CD4-positive, alpha-beta T cell treated with Interleukin-12 subunit alpha and Interleukin-12 subunit beta, for 1 hour (primary cell): ENCODE measurements at places on chromosomes 12 and 14.

- DNase-seq, result no peak
Measured at GRCh38 chr12:20142316-20142715, 226.0 kb upstream of the PDE3A start.

DNA sequence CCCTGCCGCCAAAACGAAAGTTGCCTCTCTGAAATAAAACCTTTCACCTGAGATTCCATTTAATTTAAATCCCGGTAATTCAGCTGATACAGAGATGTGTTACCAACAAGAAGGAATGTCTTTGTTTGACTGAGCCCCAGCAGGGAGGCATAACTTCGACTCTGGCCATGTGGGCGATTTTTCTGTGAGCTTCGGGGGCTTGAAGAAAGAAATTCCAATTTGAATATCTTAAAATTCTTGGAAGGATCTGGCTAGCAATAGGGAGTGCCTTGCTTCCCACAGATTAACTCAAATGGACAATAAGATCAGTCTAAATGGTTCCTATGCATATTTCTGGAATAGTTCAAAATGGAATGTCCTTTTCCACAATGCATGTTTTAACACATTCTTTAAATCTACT lies 252.5 kb upstream of the TMPO start:
- no peak for DNase-seq

DNA sequence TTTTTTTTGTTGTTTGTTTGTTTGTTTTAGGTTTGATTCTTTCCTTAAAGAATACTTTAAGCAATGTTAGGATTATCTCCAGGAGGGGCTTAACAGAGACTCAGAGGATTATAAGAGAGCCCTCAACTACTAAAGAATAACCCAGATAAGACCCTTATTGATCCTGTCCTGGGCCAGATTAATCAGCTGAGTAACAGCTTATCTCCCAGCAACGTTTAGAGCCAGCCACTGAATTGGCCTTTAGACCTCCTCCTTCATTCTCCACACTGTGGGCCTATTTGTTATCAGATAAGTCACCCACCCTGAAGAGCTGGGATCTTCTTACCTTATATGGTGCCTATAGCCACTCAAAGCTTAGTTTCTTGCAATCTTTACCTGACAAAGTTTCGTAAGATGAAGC lies 71.1 kb downstream of the FIGNL2 start:
- no peak for DNase-seq

GRCh38 chr12:52296572-52297215 lies 5.4 kb upstream of the KRT81 start:
- no peak for DNase-seq

DNA sequence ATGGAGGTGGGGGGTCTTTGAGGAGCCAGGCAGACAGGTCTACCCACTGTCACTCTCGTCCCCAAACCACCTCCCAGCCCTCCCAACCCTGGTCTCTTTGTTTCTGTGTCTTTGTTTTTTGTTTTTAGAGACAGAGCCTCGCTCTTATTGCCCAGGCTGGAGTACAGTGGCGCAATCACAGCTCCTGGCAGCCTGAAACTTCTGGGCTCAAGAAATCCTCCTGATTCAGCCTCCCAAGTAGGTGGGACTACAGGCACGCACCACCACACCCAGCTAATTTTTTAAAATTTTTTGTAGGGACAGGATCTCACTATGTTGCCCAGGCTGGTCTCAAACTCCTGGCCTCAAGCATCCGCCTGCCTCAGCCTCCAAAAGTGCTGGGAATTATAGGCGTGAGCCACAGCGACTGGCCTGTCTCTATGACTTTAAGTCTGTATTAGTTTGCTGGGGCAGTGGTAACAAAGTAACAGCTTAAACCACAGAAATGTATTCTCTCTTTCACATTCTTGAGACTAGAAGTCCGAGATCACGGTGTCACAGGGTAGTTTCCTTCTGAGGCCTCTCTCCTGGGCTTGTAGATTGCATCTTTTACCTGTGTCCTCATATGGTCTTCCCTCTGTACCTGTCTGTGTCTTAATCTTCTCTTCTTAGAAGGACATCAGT lies 26.1 kb downstream of the DTX1 start:
- no peak for DNase-seq

DNA sequence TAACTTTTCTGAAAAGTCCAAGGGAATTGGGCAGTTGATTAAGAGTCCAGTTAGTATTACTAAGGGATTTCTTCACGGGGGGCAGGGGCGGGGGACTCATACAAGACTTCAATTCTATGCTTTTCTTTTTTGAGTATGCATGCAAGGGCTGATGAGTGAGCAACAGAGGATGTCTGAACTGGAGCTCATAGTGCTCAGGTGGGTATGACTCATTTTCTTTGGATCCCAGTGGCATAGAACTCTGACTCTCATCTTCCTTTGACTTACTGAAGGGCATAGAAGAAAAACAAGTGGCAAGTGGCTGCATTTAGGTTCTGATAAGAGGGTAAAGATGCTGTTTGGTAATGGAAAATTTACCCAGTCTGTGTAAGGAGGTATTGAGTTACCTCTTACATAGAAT lies 749.2 kb downstream of the NOVA1 start:
- DNase-seq, result no peak

GRCh38 chr12:55760663-55761062 lies 17.7 kb downstream of the GDF11 start:
- DNase-seq, result no peak

DNA sequence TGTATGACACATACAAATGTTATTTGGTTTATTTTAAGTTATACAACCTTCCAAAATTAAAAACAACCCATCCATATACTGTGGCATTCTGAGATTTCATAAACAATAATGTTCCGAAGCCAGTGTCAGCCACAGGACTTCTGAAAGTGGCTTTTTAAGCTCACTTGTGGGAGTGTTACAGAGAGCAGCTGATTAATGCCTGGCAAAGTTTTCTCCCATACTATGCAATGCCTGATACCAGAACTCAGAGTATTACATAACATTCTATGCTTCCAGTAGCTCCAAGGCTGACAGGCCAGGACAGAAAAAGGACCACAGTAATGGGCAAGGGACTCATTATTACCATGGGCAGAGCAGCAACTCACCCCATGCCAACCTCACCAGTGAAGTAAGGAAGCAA lies 29.3 kb downstream of the NELL2 start:
- DNase-seq, result no peak

GRCh38 chr12:129723260-129723659 lies 180.6 kb downstream of the TMEM132D start:
- DNase-seq, result no peak

GRCh38 chr12:92624236-92624635 lies 78.6 kb upstream of the PLEKHG7 start:
- DNase-seq, result no peak

DNA sequence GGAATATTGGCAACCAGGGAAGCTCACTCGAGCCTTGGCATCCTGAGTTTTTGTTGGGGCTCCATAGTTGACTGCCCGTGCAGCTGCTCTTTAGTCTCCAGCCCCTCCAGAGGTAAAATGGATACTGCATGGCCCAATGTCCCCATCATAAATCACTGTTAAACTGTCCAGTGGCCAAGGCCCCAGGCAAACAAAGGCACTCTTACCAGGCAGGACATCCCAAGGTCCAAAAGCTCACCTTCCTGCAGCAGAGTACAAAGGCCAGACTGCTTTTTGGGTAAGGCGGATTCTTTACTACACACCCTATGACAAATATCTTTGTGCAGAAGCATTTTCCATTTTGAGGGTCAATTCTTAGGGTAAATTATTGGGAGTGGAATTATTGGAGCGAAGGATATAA lies 81.1 kb downstream of the GPATCH2L start:
- DNase-seq, result no peak

DNA sequence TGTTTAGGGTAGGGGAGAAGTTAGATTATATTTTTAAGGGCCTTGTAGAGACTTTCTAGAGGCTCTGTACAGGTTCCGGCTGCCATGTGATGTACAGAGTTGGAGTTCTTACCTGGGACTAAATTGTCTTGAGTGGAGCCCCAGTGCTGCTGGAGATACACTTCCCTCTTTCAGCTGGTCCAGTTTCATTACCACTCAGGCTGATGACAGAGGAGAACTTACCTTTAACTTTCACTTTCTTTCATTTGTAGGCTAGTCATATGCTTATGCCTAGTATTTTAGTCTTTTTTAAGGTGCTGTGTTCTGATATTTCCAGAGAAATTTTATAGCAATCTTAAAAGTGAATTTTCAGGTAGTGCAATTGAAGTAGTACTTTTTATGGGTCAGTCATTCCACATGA lies 117.3 kb downstream of the ERC1 start:
- no peak for DNase-seq

- no peak for DNase-seq
Measured at GRCh38 chr12:120267736-120268135, 2.2 kb upstream of the PXN start.

GRCh38 chr12:75938189-75938588 lies 93.4 kb downstream of the PHLDA1 start:
- no peak for DNase-seq

GRCh38 chr12:97456571-97457188 lies 5.9 kb upstream of the RMST start:
- DNase-seq, result no peak

DNA sequence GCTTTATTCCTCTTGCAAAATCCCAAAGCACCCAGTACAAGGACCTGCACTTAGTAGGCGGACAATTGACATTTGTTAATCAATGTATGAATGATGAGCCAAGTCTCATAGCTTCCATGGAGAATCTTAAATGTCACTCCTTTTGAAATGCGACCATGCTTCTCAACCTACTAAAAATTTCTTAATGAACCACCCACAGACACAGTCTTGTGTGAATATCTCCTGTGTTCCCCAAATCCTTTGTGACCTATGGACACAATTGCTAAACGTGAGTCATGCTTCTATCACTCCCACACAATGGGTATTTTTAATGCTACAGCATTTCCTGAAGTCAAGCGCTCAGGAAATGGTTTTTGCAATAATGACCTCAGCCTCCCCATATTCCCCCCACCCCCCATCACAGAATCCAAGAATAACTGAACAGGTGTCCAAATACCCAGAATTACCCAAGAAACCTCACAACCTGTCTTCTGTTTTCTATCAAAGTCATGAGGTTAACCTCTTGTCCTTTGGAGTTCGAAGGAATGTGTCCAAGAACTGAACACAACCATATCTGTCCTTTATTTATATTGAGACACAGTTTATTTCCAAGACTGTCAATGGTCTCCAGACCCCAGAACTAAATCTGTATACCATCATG lies 163.6 kb upstream of the PLEKHG7 start:
- peak; percentile 46 for DNase-seq

GRCh38 chr12:92273076-92273475 lies 127.4 kb upstream of the BTG1 start:
- DNase-seq, result no peak

GRCh38 chr12:57766464-57767304 lies at the start of gene CYP27B1:
Gene CYP27B1 (minus strand): TSS chr12:57767078. CDS start chr12:57767041, 37 bp downstream.
- DNase-seq, result no peak

DNA sequence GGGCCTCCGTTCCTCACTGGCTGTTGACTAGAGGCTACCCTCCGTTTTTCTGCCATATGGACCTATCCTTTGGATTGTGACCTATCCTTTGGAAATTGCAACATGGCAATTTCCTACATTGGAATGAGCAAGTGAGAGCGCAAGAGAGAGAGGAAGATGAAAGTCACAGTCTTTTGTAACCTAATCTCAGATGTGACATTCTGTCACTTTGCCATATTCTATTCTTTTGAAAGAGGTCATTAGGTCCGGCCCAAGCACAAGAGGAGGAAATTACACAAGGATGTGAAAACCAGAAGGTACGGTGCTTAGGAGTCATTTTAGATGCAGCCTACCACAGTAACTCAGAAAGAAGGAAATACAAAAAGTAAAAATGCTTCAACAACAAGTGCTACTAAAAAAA lies 47.3 kb upstream of the SRP54 start:
- DNase-seq, result no peak

- no peak for DNase-seq
Measured at GRCh38 chr12:132178316-132178715, 34.1 kb downstream of the NOC4L start.

DNA sequence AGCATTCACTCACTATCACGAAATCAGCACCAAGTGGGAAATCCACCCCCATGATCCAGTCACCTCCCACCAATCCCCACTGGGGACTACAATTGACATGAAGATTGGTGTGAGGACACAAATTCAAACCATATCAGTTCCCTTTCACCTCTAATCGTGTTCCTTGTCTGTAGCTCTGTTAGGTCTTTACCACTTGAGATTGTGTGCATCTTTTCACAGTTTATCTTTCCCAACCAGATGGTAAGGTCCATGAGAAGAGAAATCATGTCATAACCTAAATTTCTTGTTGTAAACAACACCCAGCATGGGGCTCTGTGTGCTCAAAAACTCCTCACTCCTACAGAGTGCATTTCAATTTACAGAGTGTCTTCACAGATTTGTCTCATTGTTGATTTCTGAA lies 27.1 kb upstream of the PCED1B start:
- DNase-seq, result no peak

- no peak for DNase-seq
Measured at GRCh38 chr14:103199124-103199523, 75.9 kb downstream of the TNFAIP2 start.

- DNase-seq, result no peak
Measured at GRCh38 chr12:103369929-103370328, 125.8 kb downstream of the C12orf42 start.

DNA sequence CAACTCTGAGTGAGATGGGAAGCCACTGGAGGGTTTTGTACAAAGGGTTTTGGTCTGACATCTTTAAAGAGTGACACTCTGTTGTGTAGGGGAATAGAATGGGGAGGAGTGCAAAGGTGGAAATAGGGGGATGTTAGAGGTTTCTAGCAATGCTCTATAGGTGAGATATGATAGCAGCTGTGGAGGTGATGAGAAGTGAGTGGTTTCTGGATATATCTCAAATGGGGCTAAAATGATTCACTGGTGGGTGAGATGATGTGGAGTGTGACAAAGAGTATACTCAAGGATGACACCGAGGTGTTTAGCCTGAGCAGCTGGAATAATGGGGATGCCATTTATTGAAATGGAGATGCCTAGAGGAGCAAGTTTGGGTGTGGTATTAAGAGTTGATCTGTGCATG lies 426.4 kb downstream of the PCNX1 start:
- no peak for DNase-seq

- no peak for DNase-seq
Measured at GRCh38 chr12:11078246-11078645, 13.9 kb downstream of the TAS2R43 start.

DNA sequence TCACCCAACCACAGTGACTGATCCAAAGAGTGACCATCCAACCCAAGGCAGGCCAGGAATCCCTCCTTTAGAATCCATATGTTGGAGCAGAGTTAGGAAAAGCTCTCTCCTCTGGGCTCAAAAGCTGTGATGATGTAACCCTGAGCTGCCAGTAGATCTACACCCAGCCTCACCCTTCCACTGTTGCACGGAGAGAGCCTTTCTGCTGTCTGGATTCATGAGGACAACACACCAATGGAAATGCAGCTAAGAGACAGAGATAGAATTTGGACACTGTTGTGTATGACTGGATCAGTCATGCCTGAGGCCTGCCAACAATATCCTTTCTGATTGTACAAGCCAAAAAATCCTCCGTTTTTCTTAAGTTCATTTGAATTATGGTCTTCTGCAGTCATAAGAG lies 4.4 kb upstream of the OR6J1 start:
- no peak for DNase-seq

DNA sequence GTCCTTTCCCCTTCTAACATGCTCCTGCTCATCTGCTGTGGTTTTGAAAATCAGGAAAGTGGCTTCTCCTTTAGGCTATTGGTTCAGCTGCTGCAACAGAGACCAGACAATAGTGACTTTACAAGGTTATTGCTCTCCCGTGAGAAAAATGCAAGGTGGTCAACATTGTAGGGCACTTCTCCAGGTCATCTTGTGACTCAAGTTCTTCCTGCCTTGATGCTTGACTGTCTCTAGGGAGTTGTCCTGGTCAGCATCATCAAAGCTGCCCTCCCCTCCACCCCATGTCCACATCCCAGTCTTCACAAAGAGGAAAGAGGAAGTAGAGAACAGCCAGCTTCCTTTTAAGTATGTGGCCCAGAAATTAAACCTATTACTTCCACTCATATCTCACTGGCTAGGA lies 3.9 kb upstream of the TMEM63C start:
- DNase-seq, result no peak
